WTC11 (cell line): ENCODE measurements at places on chromosomes 5 and 9. TPM values are rescaled to one million over a fixed set of nuclear protein-coding genes. Genes with fewer than 3 reads are reported as not detected.

The HDAC3 gene
- total RNA-seq = 84.7 to 96.2 TPM (median 94.5 TPM) in 3 replicates

The KCTD16 gene
- 0.20 to 0.73 TPM (median 0.34 TPM) in 3 replicates for total RNA-seq

The TEX48 gene
- not detected in 3 replicates for total RNA-seq

The FGF1 gene
- 0.21 to 0.55 TPM in 2 of 3 replicates, not detected in the other for total RNA-seq

The PCDHB4 gene
- total RNA-seq = 2.3 to 2.6 TPM (median 2.3 TPM) in 3 replicates

The FOXD4L3 gene
- total RNA-seq = not detected in 3 replicates

The IRF1 gene
- 8.8 to 9.8 TPM (median 9.4 TPM) in 3 replicates for total RNA-seq

The NME5 gene
- 0.74 to 0.89 TPM in 2 of 3 replicates, not detected in the other for total RNA-seq

The PTPN3 gene
- total RNA-seq = 1.7 to 2.4 TPM (median 2.1 TPM) in 3 replicates

The PCDHB2 gene
- total RNA-seq = 22.9 to 26.2 TPM (median 23.1 TPM) in 3 replicates

The PCDHGA9 gene
- total RNA-seq = 1.9 to 2.9 TPM (median 2.3 TPM) in 3 replicates

The FBP1 gene
- total RNA-seq = 5.7 to 6.4 TPM (median 5.8 TPM) in 3 replicates

The PCDHB3 gene
- 4.7 to 6.4 TPM (median 5.1 TPM) in 3 replicates for total RNA-seq

The LRRC19 gene
- not detected in 3 replicates for total RNA-seq

The DMRTA1 gene
- 2.4 to 2.8 TPM (median 2.6 TPM) in 3 replicates for total RNA-seq

The FCHO2 gene
- 11.0 to 14.9 TPM (median 13.9 TPM) in 3 replicates for total RNA-seq

The ACOT12 gene
- 0.16 TPM in 1 of 3 replicates, not detected in the others for total RNA-seq

The EQTN gene
- 0.66 to 1.4 TPM (median 0.81 TPM) in 3 replicates for total RNA-seq

The ST8SIA4 gene
- total RNA-seq = 0.76 to 1.3 TPM (median 0.96 TPM) in 3 replicates

The ATP6V1G1 gene
- 91.3 to 108 TPM (median 92.4 TPM) in 3 replicates for total RNA-seq

The FAM221B gene
- 0.11 TPM in 1 of 3 replicates, not detected in the others for total RNA-seq

The MTX3 gene
- total RNA-seq = 33.6 to 37.0 TPM (median 34.6 TPM) in 3 replicates

The ANKDD1B gene
- total RNA-seq = 0.07 to 0.28 TPM (median 0.14 TPM) in 3 replicates

The LECT2 gene
- total RNA-seq = not detected in 3 replicates

The CER1 gene
- total RNA-seq = 2.4 to 4.1 TPM (median 3.7 TPM) in 3 replicates

The C9orf153 gene
- 0.21 to 0.53 TPM in 2 of 3 replicates, not detected in the other for total RNA-seq

The ACER2 gene
- 8.1 to 9.5 TPM (median 8.8 TPM) in 3 replicates for total RNA-seq

The PLAC8L1 gene
- 0.30 to 0.77 TPM (median 0.55 TPM) in 3 replicates for total RNA-seq

The CTXN3 gene
- total RNA-seq = not detected in 3 replicates

The CTSV gene
- total RNA-seq = 61.3 to 68.4 TPM (median 64.5 TPM) in 3 replicates

The FAM169A gene
- total RNA-seq = 59.1 to 69.1 TPM (median 61.1 TPM) in 3 replicates

The CARTPT gene
- total RNA-seq = not detected in 3 replicates

The KIAA0825 gene
- total RNA-seq = 1.3 to 1.6 TPM (median 1.5 TPM) in 3 replicates

The GFI1B gene
- total RNA-seq = 0.41 to 0.78 TPM (median 0.77 TPM) in 3 replicates

The CA9 gene
- total RNA-seq = 1.0 to 2.1 TPM (median 1.4 TPM) in 3 replicates

The AMBP gene
- 3.3 to 3.6 TPM (median 3.5 TPM) in 3 replicates for total RNA-seq

The IL4 gene
- total RNA-seq = not detected in 3 replicates

The PRDM9 gene
- total RNA-seq = 0.15 TPM in 1 of 3 replicates, not detected in the others

The ACTBL2 gene
- total RNA-seq = not detected in 3 replicates

The PCDHA4 gene
- 5.4 to 6.3 TPM (median 5.6 TPM) in 3 replicates for total RNA-seq

The SNAPC4 gene
- total RNA-seq = 18.9 to 22.8 TPM (median 20.0 TPM) in 3 replicates

The BTNL3 gene
- total RNA-seq = not detected in 3 replicates

The NPR3 gene
- 0.05 to 0.23 TPM (median 0.09 TPM) in 3 replicates for total RNA-seq

The GARIN3 gene
- total RNA-seq = not detected in 3 replicates

The ARL14EPL gene
- total RNA-seq = not detected in 3 replicates

The SLC28A3 gene
- total RNA-seq = 0.05 TPM in 2 of 3 replicates, not detected in the other

The COL15A1 gene
- 0.22 to 0.44 TPM (median 0.39 TPM) in 3 replicates for total RNA-seq

The LRSAM1 gene
- 24.6 to 32.4 TPM (median 28.8 TPM) in 3 replicates for total RNA-seq

The OR13J1 gene
- not detected in 3 replicates for total RNA-seq

The CCL19 gene
- total RNA-seq = not detected in 3 replicates

The FOXD1 gene
- 7.0 to 10.3 TPM (median 7.9 TPM) in 3 replicates for total RNA-seq

The LPAR1 gene
- total RNA-seq = 3.3 to 4.9 TPM (median 4.0 TPM) in 3 replicates

The CCDC180 gene
- total RNA-seq = 5.9 to 7.4 TPM (median 6.5 TPM) in 3 replicates

The NR5A1 gene
- total RNA-seq = 0.39 to 0.77 TPM (median 0.60 TPM) in 3 replicates

The RNF224 gene
- total RNA-seq = 0.32 to 0.59 TPM (median 0.41 TPM) in 3 replicates

The NPDC1 gene
- 64.3 to 68.8 TPM (median 64.5 TPM) in 3 replicates for total RNA-seq

The CSF1R gene
- 0.07 to 0.20 TPM (median 0.14 TPM) in 3 replicates for total RNA-seq

The WNK2 gene
- total RNA-seq = 113 to 121 TPM (median 120 TPM) in 3 replicates
